Activated CD4-positive, alpha-beta T cell treated with anti-CD3 and anti-CD28 coated beads, Interleukin-2, amount 10 ng/mL, durations not matched to agents 24 days and 14 days (primary cell): ENCODE measurements at places on chromosomes 2 and 18. TPM values are rescaled to one million over a fixed set of nuclear protein-coding genes. Genes with fewer than 3 reads are reported as not detected.
A peak's percentile ranks its signal among the peaks of the same experiment; 100 is the strongest.

DNA sequence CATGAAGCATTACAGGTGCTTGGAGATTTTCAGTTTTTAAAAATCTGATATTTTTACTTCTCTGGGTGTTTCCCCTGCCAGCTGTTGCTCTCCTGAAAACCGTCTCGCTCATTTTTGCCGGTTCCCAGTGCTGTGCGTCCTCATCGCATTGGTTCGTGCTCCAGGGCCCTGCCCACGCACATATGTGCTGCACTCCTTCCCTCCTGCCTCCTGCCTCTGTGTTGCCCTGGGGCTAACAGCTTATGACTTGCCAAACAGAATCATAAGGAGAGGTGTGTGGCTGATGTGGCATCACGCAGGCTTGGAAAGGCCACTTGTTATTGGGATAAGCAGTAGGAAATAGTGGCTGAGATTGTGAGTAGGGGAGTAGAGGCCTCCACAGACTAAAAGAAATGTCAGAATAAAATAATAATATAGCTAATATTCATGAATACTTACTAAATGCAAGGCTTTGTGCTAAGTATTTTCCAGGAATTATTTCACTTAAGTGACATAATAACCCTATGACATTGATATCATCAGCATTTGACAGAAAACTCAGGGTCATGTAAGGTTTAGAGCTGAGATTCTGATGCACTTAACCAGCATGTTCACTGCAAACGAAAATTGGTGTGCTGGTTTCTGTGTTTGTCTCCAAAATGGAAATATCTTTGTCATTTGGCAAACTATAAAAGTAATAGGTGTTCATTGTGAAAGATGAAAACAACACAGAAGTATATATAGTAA, 53.5 kb downstream of the SLC4A1AP start:
- DNase-seq = no peak
- peaks cover 46% of the 10 kb centered on the region for H3K4me1 ChIP-seq
- no peaks in the 10 kb centered on the region for H3K36me3 ChIP-seq
- peaks cover 15% of the 10 kb centered on the region for H3K27me3 ChIP-seq

DNA sequence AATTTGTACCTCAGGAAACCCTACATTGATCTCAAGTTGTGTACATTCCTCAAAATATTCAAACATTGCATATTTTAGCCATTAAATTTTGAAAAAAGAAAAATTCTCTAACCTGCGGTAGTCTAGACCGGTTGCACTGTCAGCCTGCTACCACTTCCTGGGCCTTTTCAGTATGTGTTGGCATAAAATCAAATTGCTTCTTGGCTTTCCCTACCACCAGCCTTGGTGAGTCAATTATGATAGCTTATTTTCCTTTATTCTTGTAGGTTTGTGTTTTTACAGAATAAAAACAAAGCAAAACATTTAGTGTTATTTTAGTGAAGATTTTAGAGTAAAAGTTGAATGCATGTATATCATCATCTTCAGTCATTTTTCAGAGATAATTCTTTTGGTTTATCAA, 61.2 kb downstream of the FAM171B start:
- no peaks in the 10 kb centered on the region for H3K4me1 ChIP-seq
- no peaks in the 10 kb centered on the region for H3K36me3 ChIP-seq
- H3K27me3 ChIP-seq = no peaks in the 10 kb centered on the region
- H3K4me3 ChIP-seq = no peak overlapping the region

GRCh38 chr18:32091325-32091723, 350 bp upstream of the RNF138 start:
- peaks cover 43% of the 10 kb centered on the region for H3K4me1 ChIP-seq
- DNase-seq = no peak
- peak overlapping the region; percentile 97 for H3K27ac ChIP-seq
- H3K4me3 ChIP-seq = peak overlapping the region; percentile 91

DNA sequence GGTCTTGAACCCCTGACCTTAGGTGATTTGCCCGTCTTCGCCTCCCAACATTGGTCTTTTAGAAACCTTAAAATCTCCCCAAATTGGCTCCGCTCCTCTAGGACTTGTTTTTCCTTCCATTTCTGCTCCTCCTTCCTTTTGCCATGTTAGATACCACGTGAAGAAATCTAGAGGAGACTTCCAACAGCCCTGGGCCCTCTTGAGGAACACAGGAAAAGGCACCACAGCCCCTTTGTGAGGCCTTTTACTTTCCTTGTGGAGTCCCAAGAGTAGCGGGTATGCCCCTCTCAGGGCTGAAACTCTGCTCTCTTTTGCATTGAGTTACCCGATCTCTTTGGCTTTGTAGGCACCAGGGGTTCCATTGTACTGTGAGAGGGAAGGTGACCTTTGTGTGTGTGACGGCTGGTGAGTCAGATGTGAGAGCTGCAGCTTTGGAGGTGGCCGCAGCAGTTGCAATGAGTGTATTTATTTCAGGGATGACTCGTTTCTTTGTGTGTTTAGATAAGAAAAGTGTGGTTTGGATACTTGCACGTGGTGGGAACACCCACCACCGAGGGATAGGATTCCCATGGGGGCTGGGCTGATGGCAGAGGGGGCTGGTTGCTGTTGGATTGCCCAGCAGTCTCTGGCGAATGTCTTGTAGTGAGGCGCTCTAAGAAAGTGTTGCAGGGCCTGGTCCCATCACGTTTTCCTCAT, 218.4 kb upstream of the HS6ST1 start:
- H3K27me3 ChIP-seq = peaks cover 10% of the 10 kb centered on the region
- peaks cover 10% of the 10 kb centered on the region for H3K4me1 ChIP-seq
- H3K4me3 ChIP-seq = no peak overlapping the region
- no peak for DNase-seq
- no peaks in the 10 kb centered on the region for H3K36me3 ChIP-seq

GRCh38 chr2:133589456-133589855, 21.2 kb upstream of the NCKAP5 start:
- no peaks in the 10 kb centered on the region for H3K4me1 ChIP-seq
- H3K36me3 ChIP-seq = no peaks in the 10 kb centered on the region
- no peak for DNase-seq
- no peaks in the 10 kb centered on the region for H3K27me3 ChIP-seq
- no peak overlapping the region for H3K27ac ChIP-seq

DNA sequence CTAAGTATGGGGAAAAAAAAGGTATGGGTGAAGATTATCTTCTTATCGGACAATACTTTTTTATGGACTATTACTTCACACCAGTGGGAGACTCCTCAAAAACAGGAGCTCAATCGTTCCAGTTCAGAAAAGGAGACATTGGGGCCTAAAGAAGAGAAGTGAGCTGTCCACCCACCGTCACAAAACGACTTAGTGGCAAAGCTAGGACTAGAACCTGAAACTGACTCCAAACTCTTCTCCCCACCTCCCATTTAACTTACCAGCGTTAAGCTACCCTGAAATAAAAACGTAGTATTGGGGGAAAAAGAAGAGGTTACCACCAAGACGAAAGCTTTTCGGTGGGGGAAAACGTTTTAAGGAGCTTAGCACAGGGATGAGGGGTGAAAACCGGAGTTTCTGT, 503 bp downstream of the GTF3C3 start:
- peak; percentile 61 for DNase-seq
- no peaks in the 10 kb centered on the region for H3K27me3 ChIP-seq
- peak overlapping the region; percentile 96 for H3K27ac ChIP-seq

GRCh38 chr2:37629529-37629928, 41.9 kb downstream of the CDC42EP3 start:
- H3K36me3 ChIP-seq = no peaks in the 10 kb centered on the region
- H3K4me1 ChIP-seq = peaks cover 36% of the 10 kb centered on the region
- H3K27ac ChIP-seq = no peak overlapping the region
- no peak overlapping the region for H3K4me3 ChIP-seq
- H3K27me3 ChIP-seq = peaks cover 4% of the 10 kb centered on the region

MROH2A gene
- total RNA-seq = not detected in 2 replicates

DNA sequence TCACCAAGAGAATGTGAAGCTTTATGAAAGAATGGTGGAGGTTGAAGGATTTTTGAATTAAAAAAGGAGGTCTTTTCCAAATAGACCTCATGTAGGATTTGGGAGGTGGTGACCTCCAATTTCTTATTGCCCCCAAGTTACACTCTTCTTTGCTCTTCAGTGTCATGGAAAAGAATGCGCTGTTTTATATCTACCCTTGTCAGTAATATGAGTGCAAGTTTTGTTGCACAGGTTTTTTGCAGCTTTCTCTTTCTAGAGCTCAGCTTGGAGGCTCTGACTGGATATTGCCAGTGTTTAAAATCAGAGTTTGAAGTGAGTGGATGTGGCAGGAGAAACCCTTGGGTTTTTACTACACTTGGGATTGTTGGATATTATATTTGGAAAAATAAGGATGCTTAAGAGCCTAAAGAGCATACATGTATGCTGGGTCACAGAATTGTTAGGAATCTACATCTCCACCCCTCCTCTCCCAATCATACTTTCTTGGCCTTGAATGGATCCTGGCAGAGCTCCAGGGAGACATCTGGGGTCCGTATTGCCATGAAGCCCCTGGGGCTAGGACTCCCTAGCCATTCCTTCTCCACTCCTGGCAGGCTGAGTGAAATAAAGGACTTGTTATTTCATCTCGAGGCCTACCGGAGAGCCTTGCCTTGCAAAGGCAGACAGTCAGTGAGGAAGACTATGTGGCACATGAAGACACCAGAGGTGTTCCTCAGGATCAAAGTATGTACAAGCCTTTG, 43.8 kb downstream of the APOB start:
- H3K4me3 ChIP-seq = no peak overlapping the region
- H3K36me3 ChIP-seq = no peaks in the 10 kb centered on the region
- H3K27me3 ChIP-seq = no peaks in the 10 kb centered on the region
- no peak for DNase-seq
- no peaks in the 10 kb centered on the region for H3K4me1 ChIP-seq
- H3K27ac ChIP-seq = no peak overlapping the region

SERPINB3 gene
- total RNA-seq = not detected in 2 replicates

DNA sequence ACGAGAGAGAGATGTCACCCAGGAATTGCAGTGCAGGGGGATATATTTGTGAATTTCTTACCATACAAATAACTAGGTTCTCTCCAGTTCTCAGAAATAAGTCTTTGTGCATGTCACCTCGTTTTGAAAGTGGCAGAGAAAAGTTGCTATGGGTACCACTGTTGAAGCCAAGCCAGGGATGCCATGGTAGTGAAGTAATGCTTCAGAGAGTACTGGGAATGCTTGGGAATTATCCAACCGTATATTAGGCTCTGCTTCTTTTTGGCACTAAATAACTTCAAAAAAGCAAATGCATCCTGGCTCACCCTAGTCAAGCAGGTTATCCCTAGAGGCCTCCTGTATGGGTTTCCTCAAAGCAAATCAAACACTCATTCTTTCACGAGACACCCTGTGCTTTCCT, 50.7 kb upstream of the DDX18 start:
- DNase-seq = no peak
- H3K36me3 ChIP-seq = no peaks in the 10 kb centered on the region
- no peaks in the 10 kb centered on the region for H3K27me3 ChIP-seq
- no peaks in the 10 kb centered on the region for H3K4me1 ChIP-seq

DNA sequence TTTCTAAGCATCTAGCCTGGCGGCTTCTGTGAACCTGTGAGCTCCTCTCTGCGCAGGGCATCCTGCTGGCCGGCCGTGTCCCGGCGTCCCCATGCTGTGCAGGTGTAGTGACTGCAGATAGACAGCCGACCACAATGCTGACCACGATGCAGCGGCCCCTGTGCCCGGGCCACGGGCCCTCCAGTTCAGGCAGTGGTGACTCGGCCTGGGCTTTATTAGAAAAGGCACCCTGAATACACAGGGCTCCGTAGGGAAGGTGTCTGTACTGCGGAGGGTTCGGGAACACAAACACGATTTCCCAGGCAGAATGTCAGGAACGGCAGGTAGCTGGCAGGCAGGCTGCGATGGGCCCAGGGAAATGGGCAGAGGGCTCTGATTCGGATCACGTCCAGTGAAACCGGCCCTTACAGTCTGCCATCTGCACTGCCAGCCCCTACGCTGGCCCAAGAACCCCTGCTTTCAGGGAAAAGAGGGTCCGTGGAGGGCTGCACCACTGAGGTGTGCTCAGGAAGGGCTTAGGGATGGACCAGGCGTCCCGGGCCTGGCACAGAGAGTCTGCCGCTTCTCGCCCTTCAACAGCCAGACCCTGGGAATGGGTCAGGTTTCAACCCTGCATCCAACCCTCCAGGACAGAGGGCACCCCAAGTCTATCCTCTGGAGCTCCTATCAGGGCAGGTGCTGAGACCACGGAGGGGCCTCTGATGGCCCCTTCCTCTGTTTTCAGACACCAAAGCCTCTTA, 196.5 kb downstream of the HDAC4 start:
- H3K4me1 ChIP-seq = peaks cover 22% of the 10 kb centered on the region
- H3K27ac ChIP-seq = no peak overlapping the region
- H3K27me3 ChIP-seq = no peaks in the 10 kb centered on the region
- H3K36me3 ChIP-seq = peaks cover 8% of the 10 kb centered on the region

- no peaks in the 10 kb centered on the region for H3K4me1 ChIP-seq
- H3K36me3 ChIP-seq = no peaks in the 10 kb centered on the region
- H3K27ac ChIP-seq = no peak overlapping the region
- H3K4me3 ChIP-seq = no peak overlapping the region
Observed at GRCh38 chr18:41569867-41570266, 385.2 kb upstream of the PIK3C3 start.

C2orf81 gene
- total RNA-seq = 1.7 and 2.0 TPM in 2 replicates

ESPNL gene
- total RNA-seq = 0.07 and 0.26 TPM in 2 replicates

- peak overlapping the region; percentile 67 for H3K4me3 ChIP-seq
- H3K27me3 ChIP-seq = peaks cover 13% of the 10 kb centered on the region
- peak; percentile 79 for DNase-seq
- H3K36me3 ChIP-seq = peaks cover 19% of the 10 kb centered on the region
- H3K4me1 ChIP-seq = peaks cover 21% of the 10 kb centered on the region
Observed at GRCh38 chr2:12861344-12861930, 144.7 kb downstream of the TRIB2 start.

DNA sequence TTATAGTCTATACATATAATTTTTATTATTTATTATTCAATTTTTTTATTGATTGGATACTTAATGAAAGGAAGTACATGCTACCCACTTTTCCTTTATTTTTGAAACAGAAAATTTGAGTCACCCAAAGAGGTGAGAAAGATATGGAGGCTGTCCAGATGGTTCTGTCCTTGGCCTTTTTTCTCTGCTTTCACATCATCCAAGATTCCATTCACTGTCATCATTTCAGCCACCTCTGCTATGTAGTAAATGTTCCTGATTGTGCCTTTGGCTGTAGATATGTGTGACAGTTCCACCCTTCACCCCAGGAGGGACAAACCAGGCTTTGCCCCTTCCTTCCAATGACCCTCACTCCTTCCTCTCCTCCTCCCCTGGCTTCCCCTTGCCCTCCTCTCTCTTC, 675.7 kb upstream of the ID2 start:
- DNase-seq = no peak
- H3K36me3 ChIP-seq = no peaks in the 10 kb centered on the region
- no peak overlapping the region for H3K4me3 ChIP-seq

RALBP1 gene
- total RNA-seq = 38.9 and 41.3 TPM in 2 replicates

GRCh38 chr18:68316636-68317035, 398.3 kb downstream of the TMX3 start:
- no peak for DNase-seq
- no peaks in the 10 kb centered on the region for H3K4me1 ChIP-seq
- no peak overlapping the region for H3K27ac ChIP-seq
- H3K27me3 ChIP-seq = no peaks in the 10 kb centered on the region
- no peaks in the 10 kb centered on the region for H3K36me3 ChIP-seq
- no peak overlapping the region for H3K4me3 ChIP-seq

STON1 gene
- total RNA-seq = 0.93 and 1.3 TPM in 2 replicates

- peak; percentile 61 for DNase-seq
- H3K4me3 ChIP-seq = no peak overlapping the region
- no peaks in the 10 kb centered on the region for H3K27me3 ChIP-seq
- no peaks in the 10 kb centered on the region for H3K36me3 ChIP-seq
- no peak overlapping the region for H3K27ac ChIP-seq
- peaks cover 34% of the 10 kb centered on the region for H3K4me1 ChIP-seq
Observed at GRCh38 chr2:102235042-102235473, 48.2 kb downstream of the IL1RL2 start.

- no peak overlapping the region for H3K4me3 ChIP-seq
- H3K4me1 ChIP-seq = peaks cover 2% of the 10 kb centered on the region
- H3K27ac ChIP-seq = no peak overlapping the region
- H3K27me3 ChIP-seq = no peaks in the 10 kb centered on the region
- no peaks in the 10 kb centered on the region for H3K36me3 ChIP-seq
Observed at GRCh38 chr2:1153920-1154319, 203.3 kb downstream of the SNTG2 start.
